ENCODE measurements at places on chromosomes 2 and 18.

GRCh38 chr2:61707984-61708852 is 145.6 kb downstream of the FAM161A start:
- no peak for DNase-seq

- DNase-seq, result peak; percentile 14
Measured at GRCh38 chr2:20186078-20186854, 38.7 kb downstream of the SDC1 start.

DNA sequence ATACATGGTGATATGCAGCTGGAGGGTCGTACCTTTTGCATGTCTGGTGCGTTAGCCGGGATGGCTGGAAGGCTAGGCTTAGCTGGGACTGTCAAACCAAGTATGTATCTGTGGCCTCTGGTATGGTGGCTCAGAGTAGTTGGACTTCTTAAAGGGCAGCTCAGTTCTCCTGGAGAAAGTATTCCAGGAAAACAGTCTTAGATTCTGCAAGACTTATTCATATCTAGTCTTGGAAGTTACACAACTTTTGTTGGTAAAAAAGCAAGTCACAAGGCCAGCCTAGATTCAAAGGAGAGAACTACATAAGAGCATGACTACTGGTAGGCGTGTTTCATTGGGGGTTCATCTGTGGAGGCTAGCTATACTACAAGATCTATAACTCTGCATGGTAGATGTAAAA is 45.5 kb downstream of the EML4 start:
- DNase-seq, result no peak

DNA sequence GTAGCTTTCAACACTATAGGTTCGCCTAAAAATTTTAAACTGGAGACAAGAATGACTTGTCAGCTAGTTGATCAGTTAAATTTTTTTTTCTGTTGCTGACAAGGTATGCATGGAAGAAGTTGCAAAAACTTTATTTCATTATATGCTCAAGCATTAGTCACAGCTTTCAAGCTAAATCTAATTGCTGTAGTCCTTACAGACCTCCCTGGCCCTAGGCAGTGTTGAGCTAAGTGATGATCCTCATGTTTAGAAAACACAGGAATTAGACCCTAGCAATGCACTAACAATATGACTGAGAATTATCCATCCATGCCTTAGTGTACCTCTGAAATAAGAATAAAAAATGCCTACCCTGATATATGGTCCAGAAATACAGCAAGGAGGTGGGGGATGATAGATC is 253.4 kb downstream of the SP3 start:
- DNase-seq, result no peak

GRCh38 chr2:70959271-70959761 is 19.1 kb upstream of the ANKRD53 start:
- DNase-seq, result no peak

- DNase-seq, result no peak
Measured at GRCh38 chr2:238698451-238699306, 149.2 kb upstream of the TWIST2 start.

GRCh38 chr2:201931951-201932350 is 101.7 kb upstream of the FZD7 start:
- no peak for DNase-seq

DNA sequence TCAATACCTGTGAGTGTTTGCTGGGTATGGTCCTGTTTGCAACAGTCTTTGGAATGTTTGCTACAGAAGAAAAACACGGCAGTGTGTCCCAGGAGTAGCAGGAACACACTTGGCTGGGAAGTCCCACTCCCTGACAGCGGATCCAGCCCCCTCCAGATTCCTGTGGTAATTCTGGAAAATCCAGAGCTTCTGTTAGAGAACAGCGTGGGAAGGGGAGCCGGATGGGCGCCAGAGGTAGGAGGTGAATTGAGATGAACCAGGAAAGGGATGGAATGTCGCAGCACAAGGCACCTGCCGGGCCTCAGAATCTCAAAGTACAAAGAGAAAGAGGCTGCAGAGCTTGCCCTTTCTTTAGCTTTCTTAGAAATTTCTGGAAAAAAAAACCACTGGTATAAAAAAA is 221.9 kb downstream of the MYT1L start:
- DNase-seq, result no peak

GRCh38 chr2:11758647-11759046 is 12.2 kb downstream of the LPIN1 start:
- no peak for DNase-seq

- no peak for DNase-seq
Measured at GRCh38 chr2:120600335-120600734, 135.3 kb upstream of the GLI2 start.

GRCh38 chr2:88483200-88483599 is 30.7 kb upstream of the FOXI3 start:
- no peak for DNase-seq

DNA sequence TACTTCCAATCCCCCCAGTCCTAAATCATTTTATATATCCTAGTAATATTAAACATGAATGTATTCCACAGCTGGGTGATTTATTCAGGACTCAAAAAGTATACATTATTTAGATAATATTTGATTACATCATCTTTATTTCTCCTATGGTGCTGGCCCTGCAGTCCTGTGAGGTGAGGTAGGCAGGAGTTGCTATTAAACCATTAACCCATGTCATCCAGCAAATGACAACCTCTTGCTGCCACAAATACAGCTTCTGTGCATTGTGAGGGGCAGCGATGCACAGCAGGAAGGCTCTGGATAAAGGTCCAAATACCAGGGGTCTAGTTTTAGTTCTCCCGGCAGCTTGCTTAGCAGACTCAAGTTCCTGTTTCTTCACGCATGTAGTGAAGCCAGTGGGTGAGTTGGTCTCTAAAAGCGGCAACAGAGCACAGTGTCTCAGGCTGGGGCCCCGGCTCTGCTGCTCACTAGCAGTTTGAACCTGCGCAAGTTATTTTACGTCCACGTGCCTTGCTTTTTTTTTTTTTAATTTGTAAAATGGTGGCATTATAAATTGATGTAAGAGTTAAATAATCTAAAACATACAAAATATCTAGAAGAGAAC is 36.1 kb downstream of the INSIG2 start:
- DNase-seq, result no peak

- DNase-seq, result no peak
Measured at GRCh38 chr2:134039912-134040581, 213.8 kb upstream of the MGAT5 start.

- no peak for DNase-seq
Measured at GRCh38 chr18:40388121-40388520, 1566.9 kb upstream of the PIK3C3 start.

DNA sequence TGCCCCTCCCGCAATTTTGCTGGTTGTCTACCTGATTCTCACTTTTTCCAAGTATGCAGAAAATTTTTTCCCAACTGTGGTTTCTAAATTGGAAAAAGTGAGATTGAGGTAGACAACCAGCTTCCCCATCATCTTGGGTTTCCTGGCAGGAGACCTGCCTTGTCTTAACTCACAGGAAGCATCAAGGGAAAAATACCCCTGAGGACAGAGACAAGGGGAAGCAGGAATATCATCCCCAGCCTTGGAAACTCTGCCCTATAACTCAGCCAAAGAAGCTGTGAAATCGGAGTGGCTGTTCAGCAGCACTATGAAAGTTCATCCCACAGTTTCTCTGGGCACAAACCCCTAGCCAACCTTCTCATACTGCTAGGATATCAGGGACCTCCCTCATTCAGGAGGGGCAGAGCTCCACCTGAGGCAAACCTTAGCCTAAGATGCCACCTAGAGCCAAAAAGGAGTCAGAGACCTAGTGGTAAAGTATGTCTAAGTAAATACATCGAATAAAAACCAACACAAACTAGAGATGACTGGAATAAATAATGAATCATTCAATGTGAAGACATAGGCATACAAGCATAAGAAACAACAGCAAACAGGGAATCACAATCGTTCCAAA is 68.2 kb downstream of the ZSWIM2 start:
- DNase-seq, result peak; percentile 9

DNA sequence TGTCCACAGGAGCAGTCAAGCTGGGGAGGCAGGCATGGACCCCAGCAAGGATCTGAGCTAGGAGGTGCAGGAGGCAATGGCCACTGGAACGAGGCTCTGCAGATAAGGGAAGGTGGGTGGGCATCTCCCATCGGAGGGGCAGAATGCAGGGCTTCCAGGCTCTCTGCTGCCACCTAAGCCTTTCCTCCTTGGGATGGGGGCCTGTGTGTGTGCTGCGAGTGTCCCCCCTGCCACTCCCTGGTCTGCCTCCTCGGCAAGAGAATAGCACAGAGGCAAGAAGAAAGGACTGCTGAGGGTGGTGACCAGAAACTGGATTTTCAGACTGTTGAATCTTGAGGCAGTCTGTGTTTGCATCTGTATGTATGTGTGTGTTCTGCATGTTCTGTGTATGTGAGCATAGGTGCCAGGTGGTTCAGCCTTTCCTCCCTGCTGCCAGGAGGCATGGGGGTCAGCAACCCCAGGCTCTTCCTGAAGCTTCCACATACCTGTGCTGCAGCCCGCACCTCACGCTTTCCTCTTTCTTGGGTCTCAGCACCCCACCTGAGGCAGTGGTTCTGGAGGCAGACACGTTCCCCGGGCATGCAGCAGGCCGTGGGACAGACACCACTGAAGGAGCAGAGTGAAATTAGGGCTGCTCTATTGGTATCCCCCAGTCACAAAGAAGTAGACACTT is 86.7 kb downstream of the EPAS1 start:
- DNase-seq, result no peak

- DNase-seq, result peak; percentile 94
Measured at GRCh38 chr2:29455200-29455860, 340.1 kb downstream of the CLIP4 start.

- DNase-seq, result no peak
Measured at GRCh38 chr2:181578829-181579228, 78.1 kb downstream of the CERKL start.

Measured in COLO829 (cell line).